ENCODE measurements at places on chromosomes 7 and 10. TPM values are rescaled to one million over a fixed set of nuclear protein-coding genes. Genes with fewer than 3 reads are reported as not detected.

Gene ALOX5
- total RNA-seq = not detected

Gene ACBD7
- total RNA-seq = 3.9 TPM

Gene PCLO
- 0.17 TPM for total RNA-seq

Gene LGI1
- not detected for total RNA-seq

Gene KEL
- under 0.01 TPM for total RNA-seq

Gene C7orf33
- total RNA-seq = not detected

Gene RBM20
- under 0.01 TPM for total RNA-seq

Gene NANOS1
- total RNA-seq = 0.17 TPM

Gene ACTR3C
- 0.17 TPM for total RNA-seq

Gene HOXA6
- 3.9 TPM for total RNA-seq

Gene ITIH5
- 0.67 TPM for total RNA-seq

Gene HOXA9
- 1.5 TPM for total RNA-seq

Gene EGR2
- total RNA-seq = not detected

Gene TMEM176A
- total RNA-seq = 0.15 TPM

Gene STEAP1B
- total RNA-seq = 23.0 TPM

Gene GPR15LG
- total RNA-seq = not detected

Gene LRRD1
- total RNA-seq = 0.17 TPM

Gene OR13A1
- total RNA-seq = not detected

Gene PUS7
- total RNA-seq = 11.8 TPM

Gene RBP3
- total RNA-seq = not detected

Gene PNLIP
- total RNA-seq = not detected

Measured in bronchus fibroblast of lung (primary cell).